ENCODE measurements at places on chromosomes 6 and 20. TPM values are rescaled to one million over a fixed set of nuclear protein-coding genes. Genes with fewer than 3 reads are reported as not detected.
A peak's percentile ranks its signal among the peaks of the same experiment; 100 is the strongest.

SLC12A5 gene
- total RNA-seq, result not detected

GSS gene
- 26.1 TPM for total RNA-seq

GRCh38 chr6:36618366-36619355, 24.5 kb downstream of the SRSF3 start:
- DNase-seq, result no peak

DNA sequence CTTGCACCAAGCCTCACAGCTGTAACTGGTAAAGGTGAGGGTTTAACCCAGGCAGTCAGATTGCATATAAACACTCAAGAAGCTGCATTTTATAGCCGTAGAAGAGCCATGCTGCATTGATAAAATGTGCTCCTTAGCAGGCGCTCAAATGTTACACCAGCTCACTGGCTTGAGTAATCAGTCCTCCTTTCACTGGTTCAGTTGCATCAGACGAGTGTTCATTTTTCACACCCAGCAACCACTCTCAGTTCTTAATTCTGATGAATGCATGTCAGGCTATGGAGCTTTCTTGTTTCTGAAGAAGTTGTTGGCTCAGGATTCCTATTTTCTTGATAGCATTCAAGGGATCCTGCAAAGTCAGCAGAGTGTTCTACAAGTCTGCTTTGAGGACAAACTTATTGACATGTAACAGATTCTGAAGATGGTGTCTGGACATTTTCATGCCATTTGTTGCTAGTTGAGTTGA, 198.3 kb downstream of the PLCB1 start:
- DNase-seq, result no peak

SLC4A11 gene
- total RNA-seq, result 0.58 TPM

SNHG17 gene
- total RNA-seq, result 75.2 TPM

SIRPA gene
- total RNA-seq, result 10.2 TPM

SPTLC3 gene
- not detected for total RNA-seq

DNA sequence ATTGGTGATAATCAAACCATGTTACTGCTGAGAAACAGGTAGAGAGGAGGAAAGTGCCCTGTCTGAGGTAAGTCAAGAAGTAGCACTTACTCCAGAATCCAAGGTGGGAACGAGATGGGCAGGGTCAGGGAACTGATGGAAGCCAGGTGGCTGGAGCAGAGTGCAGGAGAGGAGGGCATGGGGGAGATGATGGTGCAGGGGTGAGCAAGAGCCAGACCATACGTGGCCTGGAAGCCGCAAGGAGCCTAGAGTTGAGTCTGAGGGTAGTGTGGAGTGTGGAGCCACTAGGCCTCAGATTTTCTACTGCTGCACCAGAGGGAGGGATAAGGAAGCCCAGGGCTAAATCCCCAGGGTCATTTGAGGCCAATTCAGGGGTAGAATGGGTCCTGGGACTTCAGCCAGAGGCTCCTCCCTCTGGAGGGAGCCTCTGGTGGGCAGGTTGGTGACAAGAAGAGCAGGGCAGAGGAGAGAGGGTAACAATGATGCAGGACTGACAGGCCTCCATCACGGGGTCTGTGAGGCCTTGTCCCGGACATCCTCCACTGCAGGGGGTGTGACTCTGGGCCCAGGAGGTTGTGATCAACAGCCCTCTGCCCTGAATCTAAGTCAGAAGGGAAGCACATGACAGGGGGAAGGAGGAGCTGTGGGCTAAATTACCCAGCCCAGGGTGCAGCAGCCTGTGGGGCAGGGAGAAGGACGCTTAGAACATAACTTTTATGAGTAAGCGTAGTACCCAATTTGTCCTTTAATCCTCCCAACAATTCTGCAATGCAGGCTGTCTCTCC, 28.7 kb downstream of the COX4I2 start:
- DNase-seq, result no peak

- peak; percentile 39 for DNase-seq
Observed at GRCh38 chr6:137076277-137077068, 31.7 kb upstream of the IL20RA start.

NHSL1 gene
- 1.4 TPM for total RNA-seq

GRCh38 chr6:45136495-45136894, 191.6 kb upstream of the RUNX2 start:
- DNase-seq, result no peak

DNA sequence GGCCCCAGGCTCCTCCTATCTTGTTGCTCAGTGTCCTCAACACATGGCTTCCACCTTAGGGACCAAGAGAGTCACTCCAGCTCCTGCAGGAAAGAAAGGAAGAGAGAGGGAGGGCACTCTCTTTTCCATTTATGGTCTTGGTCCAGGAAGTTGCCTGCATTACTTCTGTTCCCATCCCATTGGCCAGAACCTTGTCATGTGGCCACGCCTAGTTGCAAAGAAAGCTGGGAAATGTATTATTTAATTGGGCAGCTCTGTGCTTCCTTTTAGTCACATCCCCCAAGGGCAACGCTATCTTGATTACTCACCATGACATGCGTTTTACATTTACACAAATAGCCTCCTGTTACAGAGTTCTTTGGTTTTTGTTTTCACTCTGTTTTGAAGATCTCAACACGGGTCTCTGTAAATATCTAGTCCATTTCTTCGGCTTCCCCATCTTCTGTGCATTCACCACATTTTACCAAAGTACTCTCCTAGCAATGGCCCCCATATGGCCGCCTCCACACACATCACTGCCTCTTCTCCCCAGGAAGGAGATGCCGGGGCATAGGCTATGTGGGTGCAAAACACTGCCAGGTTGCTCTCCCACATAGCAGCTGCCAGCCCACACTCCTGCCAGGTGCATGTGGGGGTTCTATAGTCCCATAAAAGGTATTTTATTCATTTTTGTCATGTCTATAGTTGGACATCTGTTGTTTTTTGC, 35.7 kb upstream of the ZMYND8 start:
- no peak for DNase-seq

DNA sequence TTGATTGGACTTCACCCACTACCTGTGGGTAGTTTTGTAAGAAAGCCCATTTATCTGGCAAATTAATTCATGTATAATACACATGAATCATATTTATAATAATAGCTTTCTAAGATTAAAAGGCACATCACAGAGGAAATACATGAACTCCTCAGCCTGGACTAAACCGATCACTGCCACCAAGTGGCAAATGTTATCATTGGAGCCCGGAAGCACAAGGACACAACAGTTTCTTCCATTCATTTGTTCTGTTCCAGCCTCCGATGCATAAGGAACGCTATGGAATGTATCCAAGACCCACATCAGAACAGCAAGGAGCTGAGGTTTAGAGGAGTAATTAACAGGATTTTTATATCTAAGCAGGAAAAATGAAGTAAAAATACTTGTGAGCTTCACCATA, 13.9 kb upstream of the IPCEF1 start:
- DNase-seq, result no peak

- DNase-seq, result no peak
Observed at GRCh38 chr6:166784691-166785090, 157.6 kb upstream of the RPS6KA2 start.

- DNase-seq, result no peak
Observed at GRCh38 chr6:8686077-8686476, 250.7 kb upstream of the SLC35B3 start.

GRCh38 chr20:3407771-3408637, 535 bp upstream of the DNAAF9 start:
- peak; percentile 68 for DNase-seq

- DNase-seq, result no peak
Observed at GRCh38 chr6:131258816-131259476, 123.7 kb downstream of the AKAP7 start.

OR2B6 gene
- not detected for total RNA-seq

DNA sequence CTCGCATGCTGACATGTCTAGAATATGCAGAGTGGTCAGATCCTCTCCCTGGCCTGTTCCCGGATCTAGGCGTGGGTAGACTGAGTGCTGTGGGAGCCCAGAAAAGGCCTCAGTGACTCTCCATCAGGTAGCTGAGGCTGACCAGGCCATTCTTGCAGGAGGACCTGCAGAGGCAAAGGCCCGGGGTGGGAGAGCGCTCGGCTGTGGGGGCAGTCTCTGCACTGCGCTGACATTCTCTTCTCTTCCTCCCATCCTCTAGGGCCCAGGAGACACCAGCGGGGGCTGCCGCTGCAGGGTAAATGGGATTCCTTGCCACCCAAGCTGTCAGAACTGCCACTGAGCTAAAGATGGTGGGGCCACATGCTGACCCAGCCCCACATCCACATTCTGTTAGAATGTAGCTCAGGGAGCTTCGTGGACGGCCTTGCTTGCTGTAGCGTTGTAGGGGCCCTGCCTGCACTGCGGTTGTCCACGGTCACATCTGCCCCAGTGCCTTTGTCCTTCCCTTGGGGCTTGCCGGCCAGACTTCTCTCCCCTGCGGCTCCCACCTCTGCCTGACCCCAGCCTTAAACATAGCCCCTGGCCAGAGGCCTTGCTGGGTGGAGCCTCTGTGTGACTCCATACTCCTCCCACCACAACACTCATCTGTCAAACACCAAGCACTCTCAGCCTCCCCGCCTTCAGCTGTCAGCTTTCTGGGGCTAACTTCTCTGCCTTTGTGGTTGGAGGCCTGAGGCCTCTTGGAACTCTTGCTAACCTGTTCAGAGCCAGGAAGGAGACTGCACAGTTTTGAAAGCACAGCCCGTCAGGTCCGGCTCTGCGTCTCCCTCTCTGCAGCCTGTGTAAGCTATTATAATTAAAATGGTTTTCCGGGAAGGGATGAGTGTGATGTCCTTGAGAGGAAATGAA, 22.2 kb downstream of the RBCK1 start:
- no peak for DNase-seq

- no peak for DNase-seq
Observed at GRCh38 chr6:138491017-138491416, 8.3 kb downstream of the NHSL1 start.

DNA sequence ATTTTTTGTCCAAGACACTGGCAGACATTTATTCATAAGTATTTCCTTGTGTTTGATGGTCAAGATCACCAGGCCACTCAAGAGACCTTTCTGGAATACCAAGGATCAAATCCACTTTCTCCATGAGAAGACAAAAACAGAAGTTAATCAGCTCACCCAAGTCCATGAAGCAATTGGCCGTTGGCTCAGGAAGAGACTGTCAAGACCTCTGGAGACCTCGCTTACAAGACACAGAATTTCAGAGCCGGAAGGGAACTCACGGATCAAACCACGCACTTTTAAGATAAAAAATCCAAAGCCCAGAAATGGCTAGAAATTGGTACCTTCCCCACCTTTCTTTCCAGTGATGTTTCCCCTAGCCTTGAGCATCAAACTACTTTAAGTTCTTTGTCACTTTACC, 3.3 kb downstream of the TRERF1 start:
- DNase-seq, result no peak

DNA sequence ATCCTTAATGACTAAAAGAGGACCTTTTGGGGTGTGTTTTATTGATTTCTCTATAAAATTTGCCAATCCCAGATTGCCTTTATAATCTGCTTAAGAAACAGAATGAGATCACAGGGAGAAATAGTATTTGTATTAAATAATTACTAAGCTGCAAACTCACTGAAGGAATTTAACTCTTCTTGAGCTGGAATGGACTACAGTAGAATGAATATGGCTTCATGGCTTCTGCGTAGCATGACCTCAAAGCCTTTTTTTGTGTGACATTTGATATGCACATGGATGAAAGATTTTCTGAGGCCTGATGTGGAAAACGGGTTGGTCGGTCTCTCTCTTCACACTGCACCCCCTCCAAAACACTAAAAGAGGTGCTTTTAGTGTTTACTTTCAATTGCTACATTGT, 115.9 kb downstream of the QKI start:
- no peak for DNase-seq

- no peak for DNase-seq
Observed at GRCh38 chr6:135066397-135066796, 11.8 kb upstream of the HBS1L start.

TMC2 gene
- not detected for total RNA-seq

DNA sequence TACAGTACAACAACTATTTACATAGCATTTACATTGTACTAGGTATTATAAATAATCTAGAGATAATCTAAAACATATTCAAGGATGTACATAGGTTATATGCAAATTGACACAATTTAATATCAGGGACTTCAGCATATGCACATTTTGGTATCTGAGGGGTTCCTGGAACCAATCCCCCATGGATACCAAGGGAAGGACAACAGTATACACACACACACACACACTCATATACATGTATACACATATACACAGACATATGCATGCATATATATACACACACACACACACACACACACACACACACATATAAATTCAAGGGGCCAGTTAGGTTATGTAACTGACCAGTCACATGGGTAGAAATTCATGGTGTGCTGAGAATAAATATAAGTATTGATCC, 24.9 kb downstream of the ADGRF5 start:
- no peak for DNase-seq

GRCh38 chr6:169213814-169214520, 39.7 kb downstream of the THBS2 start:
- no peak for DNase-seq

GRCh38 chr6:113558966-113559365, 298.2 kb upstream of the MARCKS start:
- DNase-seq, result no peak

DNA sequence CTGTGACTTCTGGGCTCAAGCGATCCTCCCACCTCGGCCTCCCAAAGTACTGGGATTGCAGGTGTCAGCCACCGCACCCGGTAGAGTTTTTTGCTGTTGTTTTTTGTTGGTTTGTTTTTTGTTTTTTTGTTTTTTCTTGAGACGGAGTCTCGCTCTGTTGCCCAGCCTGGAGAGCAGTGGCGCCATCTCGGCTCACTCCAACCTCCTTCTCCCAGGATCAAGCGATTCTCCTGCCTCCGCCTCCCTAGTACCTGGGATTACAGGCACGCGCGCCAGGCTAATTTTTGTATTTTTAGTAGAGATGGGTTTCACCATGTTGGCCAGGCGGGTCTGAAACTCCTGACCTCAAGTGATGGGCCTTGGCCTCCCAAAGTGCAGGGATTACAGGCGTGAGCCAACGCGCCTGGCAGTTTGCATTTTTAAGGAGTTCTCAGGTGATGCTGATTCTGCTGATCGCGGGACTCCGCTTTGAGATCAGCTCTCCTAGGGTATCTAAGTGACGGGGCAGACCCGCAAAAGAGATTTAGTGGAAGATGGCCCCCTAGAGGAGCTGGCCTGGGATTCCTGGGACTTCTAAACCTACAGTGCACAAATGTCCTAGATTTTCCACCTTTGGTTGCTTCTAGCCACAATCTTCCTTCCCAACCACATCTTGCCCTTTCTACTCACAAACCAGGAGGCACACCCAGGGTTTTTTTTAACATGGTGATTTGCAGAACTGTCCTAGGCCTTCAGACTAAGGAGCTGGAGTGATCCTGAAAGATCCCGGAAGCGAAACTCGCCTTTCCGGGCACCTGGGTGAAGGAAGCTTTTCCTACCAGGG, 45.2 kb downstream of the DPPA5 start:
- DNase-seq, result no peak

MUC21 gene
- total RNA-seq, result not detected

C6orf58 gene
- total RNA-seq, result not detected

GRCh38 chr6:152094992-152095592, 287.6 kb downstream of the ESR1 start:
- no peak for DNase-seq

DNA sequence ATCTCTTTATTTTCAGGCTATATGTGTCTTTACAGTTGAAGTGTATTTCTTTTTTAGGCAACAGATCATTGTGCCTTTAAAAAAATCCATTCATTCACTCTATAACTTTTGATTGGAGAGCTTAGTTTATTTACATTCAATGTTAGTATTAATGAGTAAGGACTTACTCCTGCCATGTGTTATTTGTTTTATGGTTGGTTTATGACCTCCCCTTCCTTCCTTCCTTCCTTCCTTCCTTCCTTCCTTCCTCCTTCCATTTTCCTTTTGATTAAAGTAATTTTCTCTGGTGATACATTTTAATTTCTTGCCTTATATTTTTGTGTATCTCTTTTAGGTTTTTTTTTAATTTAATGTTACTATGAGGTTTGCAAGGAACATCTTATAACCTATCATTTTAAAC, 1005.3 kb upstream of the EPHA7 start:
- no peak for DNase-seq

- no peak for DNase-seq
Observed at GRCh38 chr20:25064561-25065071, 6.7 kb upstream of the ACSS1 start.

All from activated B cell treated with CpG ODN at 0.5 μM for 24 hours (primary cell).